ENCODE measurements at places on chromosomes 1 and 21.

DNA sequence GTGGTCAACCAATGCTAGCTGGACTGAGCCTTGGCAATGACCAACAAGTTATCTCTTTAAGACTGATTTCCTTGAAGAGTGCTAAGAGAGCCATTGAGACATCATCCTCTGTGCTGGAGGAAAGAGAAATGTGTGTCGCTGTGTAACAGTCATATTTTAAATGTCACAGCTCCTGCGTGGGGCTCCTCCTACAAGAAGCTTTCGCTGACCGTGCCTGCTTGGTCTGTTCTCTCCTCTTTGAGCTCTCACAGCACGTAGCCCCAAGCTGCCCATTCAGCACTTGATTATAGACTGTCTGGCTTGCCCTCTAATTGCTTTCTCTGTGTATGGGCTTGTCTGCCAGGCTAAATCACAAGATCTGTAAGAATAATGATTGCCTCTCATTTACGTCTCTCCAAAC, 221.3 kb downstream of the FOXD2 start:
- DNase-seq, result no peak

GRCh38 chr1:85297855-85298629, 21.6 kb upstream of the BCL10 start:
- DNase-seq, result peak; percentile 86

GRCh38 chr1:161836018-161836417, 69.9 kb downstream of the ATF6 start:
- peak; percentile 33 for DNase-seq

GRCh38 chr1:241470908-241471590, 48.5 kb downstream of the FH start:
- no peak for DNase-seq

DNA sequence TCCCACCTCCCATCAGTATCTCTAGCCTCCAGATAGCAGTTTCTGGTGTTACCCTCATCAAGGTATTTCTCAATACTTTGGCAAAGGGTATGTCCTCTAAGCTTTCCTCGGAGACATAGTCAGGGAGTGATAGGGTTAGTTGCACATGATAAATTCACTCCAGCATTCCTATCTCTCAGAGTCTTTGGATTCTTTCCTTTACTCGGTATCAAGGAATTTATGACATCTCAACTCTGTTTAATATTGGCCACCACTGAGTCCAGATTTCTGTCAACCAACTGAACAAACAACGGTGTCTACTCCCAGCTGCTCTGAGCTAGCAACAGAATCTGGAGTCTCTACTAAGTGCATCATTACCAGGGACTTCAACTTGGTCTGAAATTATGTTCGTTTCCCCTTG, 233.4 kb downstream of the TM2D1 start:
- no peak for DNase-seq

DNA sequence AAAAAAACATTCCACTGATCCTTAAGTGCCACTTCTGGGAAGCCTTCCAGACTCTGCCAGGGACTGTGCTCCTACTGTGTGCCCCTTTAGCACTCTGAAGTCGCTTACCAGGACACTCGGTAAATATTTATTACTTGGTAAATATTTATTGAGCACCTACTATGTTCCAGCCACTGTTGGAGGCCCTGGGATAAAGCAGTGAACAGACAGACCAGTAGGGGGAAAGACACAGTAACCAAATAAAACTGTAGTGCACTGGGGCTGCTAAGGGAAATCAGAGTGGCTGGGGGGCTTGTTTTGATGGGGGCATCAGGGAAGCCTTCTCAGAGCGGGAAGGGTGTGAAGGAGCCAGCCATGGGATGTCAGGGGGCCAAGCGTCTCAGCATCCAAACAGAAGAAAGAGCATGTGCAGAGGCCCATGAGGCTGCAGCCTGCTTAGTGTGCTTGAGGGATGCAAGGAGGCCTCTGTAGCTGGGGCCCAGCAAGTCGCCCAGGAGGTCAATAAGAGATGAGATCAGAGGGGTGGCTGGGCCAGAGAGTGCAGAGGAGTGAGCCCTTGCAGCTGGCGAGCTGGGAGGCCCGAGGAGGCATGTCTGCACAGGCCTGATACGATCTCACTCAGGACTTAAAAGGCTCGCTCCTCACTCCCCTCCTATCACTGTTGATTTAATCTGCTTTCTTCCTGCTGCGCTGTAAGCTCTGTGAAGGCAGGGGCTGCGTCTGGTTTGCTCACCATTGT, 28.6 kb downstream of the KAZN start:
- peak; percentile 35 for DNase-seq

DNA sequence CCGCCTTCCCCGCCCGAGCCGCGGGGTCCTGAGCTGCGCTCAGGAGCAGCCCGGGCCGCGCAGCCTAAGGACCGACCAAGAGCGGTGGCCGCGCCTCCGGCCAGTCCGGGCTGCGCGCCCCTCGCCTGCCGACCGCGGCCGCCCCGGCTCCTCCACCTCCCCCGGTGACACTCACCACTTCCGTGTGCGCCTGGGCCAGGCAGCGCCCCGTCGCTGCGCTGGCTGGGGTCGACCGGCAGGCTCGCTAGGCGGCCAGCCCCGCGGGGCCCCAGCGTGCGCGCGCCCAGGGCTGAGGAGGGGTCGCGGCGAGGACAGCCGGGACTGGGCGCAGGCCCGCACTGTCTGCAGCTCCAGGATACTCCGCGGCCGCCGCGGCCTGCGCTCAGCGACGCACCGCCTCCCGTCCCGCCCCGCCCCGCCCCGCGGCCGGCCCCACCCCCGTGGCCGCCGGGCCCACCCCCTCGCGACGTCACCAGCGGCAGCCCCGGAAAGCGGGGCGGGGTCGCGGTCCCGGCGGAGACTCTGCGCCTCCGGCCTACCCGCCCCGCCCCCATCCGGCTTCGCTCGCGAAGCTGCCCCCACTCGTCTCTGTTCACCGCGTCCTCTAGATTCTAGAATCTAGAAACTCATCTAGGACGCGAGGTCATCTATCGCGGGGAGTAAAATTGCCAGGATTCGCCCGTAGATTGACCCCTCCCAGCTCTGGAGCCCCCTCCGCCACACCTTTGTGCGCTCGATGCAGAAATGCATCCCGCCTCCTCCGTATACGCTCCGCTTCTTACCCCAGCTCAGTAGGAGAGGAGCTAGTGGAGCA, at the start of gene JAK1:
Gene JAK1, minus strand, starts transcription at position 392 of the 814 bp plus-strand sequence. CDS start 80,285 bp downstream, outside the sequence.
- DNase-seq, result peak; percentile 66

- no peak for DNase-seq
Measured at GRCh38 chr1:117179471-117179870, 31.3 kb downstream of the VTCN1 start.

GRCh38 chr1:182670032-182670749, 14.2 kb downstream of the RGS8 start:
- no peak for DNase-seq

DNA sequence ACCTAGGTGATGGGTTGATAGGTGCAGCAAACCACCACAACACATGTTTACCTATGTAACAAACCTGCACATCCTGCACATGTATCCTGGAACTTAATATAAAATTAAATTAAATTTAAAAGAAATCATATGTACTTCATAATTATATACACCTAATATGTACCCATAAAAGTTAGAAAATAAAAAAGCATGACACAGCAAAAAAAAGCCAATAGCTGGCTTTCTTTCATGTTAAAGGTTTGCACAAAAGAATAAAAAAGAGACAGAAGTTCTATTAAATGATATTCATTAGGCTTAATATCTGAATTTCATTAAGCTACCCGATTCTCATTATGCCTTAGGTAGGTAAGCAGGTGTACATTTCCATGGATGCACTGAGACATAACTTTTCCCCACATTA, 5.2 kb upstream of the PRMT6 start:
- DNase-seq, result no peak

- no peak for DNase-seq
Measured at GRCh38 chr1:87898431-87898830, 569.8 kb downstream of the LMO4 start.

GRCh38 chr1:94920061-94920460, 6.8 kb downstream of the CNN3 start:
- DNase-seq, result no peak

All from Jurkat, Clone E6-1 (cell line).